NCI-H774 (cell line): ENCODE measurements at places on chromosomes 3 and 15.

DNA sequence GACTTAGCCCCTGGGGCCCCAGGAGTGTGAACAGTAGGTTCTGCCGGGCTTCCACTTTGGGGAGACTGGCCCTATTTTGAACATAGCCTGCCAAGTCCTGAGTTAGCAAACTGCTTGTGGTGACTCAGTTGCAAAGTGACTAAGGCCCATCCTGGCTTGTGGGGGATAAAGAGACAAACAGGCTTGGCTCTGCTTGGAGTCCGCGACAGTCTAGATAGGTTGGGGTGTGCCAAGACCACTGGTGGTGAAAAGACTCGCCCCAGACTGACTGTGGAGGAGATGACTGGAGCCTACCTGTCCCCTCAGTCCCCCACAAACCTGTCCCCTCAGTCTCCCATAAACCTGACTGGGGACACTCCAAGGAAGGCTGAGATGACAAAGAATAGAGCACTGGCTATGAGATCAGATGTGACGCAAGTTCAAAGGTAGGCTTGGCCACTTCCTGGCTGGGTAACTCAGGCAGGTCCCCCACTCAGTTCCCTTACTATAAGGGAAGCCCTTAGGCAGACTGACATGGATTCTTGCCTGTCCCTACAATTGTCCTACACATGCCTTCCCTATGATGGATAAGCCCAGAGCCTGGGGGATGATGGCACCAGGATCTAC lies 4.3 kb downstream of the DNASE1L3 start:
- DNase-seq, result no peak

DNA sequence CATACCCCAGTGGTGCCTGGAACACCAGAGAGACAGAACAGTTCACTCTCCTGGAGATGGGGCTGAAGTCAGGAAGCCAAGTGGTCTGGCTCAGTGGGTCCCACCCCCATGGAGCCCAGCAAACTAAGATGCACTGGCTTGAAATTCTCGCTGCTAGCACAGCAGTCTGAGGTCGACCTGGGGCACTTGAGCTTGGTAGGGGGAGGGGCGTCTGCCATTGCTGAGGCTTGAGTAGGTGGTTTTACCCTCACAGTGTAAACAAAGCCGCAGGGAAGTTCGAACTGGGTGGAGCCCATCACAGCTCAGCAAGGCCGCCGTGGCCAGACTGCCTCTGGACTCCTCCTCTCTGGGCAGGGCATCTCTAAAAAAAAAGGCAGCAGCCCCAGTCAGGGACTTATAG lies 272.0 kb downstream of the KLF13 start:
- DNase-seq, result peak; percentile 20

DNA sequence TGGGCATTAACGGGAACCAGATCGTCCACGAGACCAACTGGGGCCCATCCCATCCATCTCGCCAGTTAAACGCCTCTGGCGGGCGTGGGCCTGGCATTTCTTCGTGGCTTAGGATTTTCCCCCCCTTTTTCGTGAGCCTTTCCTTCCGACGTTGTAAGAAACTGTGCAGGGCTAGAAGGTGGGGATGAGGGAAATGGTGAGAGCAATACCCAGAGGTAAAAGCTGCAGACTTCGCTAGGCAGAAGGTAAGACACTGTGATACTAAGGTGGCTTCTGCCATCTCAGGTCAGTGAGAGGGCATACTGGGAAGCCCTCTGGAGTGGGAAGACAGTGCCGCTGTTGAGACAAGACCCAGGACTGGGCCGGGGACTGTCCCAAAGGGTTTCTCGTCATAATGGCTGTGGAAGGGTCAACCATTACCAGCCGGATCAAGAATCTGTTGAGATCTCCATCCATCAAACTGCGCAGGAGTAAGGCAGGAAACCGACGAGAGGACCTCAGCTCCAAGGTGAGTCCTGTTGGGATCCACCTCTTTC lies 666 bp downstream of the MAPKBP1 start:
- DNase-seq, result no peak

DNA sequence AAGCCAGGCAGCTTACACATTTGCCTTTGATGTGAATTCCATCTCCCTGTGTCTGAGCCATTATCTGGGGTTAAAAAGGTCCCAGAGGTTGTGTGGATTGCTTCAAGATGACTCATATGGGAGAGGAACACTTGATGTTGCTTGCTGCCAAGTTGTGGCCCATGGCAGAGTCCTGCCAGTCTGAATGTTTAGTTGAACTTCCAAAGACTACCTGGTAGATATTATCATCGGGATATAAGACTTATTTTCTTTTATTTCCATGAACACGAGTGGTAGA lies 85.6 kb downstream of the TJP1 start:
- DNase-seq, result no peak

DNA sequence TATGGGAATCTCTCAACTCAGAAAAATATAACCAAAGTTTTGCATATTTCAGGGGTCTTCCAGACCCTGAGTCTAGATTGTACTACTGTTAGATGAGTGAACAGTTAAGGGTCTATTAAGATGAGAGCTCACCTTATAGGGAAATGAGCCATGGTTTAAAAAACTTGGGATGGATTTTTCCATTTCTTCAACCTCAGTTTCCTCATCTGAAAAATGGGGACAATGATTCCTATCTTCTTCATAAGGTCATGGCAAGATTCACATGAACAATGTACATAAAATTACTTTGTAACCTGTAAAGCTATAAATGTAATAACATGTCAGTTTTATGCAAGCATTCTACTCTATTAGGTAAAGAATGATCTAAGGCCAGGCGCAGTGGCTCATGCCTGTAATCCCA lies 28.7 kb downstream of the NPTN start:
- no peak for DNase-seq
